Suppressor macrophage (primary cell): ENCODE measurements at places on chromosomes 1 and 21.

DNA sequence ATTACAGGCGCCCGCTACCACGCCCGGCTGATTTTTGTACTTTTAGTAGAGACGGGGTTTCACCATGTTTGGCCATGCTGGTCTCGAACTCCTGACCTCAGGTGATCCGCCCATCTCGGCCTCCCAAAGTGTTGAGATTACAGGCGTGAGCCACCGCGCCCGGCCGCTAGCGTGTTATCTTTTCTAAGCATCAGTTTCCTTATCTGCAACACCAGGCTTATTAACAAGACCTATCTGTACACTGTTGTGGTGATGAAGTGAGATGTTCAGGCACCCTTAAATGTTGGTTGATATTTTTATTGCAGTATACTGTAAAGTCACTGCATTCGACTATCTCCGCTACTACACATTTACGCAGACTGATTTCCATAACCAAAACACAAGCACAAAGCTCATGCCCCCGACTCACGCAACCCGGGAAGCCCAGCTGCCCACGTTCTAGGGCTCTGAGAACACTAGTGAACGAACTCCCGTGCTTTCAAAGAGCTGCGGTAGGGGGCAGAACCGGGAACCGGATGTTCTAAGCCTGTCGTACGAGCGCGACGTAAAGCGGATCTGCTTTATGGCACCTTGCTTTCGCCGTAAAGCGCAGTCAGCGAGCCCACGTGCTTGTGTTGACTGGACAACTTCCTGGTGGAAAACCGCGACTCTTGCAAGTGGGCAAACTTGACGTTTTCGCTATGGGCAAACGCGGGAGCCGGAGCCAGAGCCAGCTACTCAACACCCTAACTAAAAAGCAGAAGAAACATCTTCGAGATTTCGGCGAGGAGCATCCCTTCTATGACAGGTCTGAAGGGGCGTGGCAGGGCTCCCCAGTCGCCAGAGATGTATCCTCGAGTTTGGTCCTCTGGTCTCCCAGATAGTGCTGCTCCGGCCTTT lies at the start of gene UTP25:
TSS of gene UTP25 (plus strand) at position 589 of the 879 bp plus-strand sequence. CDS start at position 681, 92 bp downstream.
- DNase-seq, result peak; percentile 99

GRCh38 chr1:12296623-12297022 lies 66.8 kb downstream of the VPS13D start:
- peak; percentile 81 for DNase-seq

DNA sequence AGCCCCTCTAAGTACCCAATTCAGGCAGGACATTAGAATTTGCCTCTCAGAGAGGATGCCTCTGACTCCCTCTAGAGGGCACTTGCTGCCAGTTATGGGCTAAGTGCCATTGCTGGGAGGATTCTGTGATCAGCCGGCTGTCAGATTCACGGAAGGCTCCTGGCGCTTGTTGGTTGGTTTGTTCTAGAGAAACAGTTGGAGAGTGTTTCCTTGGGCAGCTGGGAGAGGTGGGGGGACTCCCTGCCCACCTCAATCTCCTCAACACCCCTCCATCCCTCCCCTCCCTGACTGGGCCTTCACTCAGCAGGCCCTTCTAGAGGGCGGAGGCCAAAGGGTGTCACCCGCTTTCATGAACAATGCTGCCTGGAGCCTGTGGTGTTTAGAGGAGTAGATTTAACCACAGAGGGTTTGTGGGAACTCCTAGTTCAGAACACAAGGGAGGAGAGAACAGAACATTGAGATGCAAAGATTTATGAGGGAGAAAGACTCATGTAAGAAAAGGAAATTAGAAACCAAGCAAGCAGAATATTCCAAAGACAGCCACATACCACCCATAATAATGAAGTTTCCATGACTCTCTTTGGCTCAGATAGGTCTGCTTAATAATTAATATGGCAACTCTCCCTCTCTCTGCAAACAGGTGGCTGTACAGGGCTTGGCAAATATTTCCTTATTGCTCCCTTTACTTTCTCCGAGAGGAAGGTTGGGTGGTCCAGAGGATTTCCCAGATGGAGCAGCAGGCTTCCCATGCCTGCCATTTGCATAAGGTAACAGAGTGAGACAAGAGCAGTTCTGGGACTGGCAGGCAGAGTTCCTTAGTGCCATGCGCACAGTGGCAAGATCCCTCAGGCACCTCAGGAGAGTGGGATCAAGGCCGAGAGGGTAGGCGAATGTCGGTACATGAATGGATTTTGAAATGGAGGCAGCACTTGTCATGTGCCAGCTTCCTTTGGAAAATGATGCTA lies 30.0 kb upstream of the ACP6 start:
- peak; percentile 65 for DNase-seq

- no peak for DNase-seq
Measured at GRCh38 chr1:85172684-85173337, 28.0 kb downstream of the SYDE2 start.

- no peak for DNase-seq
Measured at GRCh38 chr1:162633081-162633762, 958 bp downstream of the DDR2 start.

DNA sequence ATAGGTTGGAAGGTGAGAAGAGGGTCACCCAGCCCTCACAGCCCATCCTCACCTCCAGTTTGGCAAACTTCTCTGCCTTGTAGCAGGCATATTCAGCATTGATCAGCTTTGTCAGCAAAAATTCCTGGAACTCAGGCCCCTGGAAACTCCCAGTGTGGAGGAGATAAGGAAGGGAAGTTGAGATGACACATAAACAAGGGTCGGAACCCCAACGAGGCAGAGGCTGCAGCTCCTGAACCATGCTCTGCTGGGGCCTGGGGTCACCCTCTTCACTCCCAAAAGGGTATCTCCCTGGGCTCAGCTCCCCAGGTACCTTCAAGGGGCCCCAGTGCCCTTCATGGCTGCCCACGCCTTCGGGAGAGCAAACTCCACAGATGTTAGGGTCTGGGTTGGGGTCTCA lies 60.4 kb downstream of the RAP1GAP start:
- no peak for DNase-seq
